Colonic mucosa (tissue), 4 donors: ENCODE measurements at places on chromosomes 7 and 10. TPM values are rescaled to one million over a fixed set of nuclear protein-coding genes. Genes with fewer than 3 reads are reported as not detected.

The KAT6B gene
- 18.7 TPM for total RNA-seq

The HABP2 gene
- 0.79 TPM for total RNA-seq

- no peaks in the 10 kb centered on the region for H3K27me3 ChIP-seq
- no peak overlapping the region for H3K27ac ChIP-seq
- H3K36me3 ChIP-seq: no peaks in the 10 kb centered on the region
- peak; percentile 9 for DNase-seq
- no peak overlapping the region for H3K4me3 ChIP-seq
Observed at GRCh38 chr10:1375346-1376170, 319.4 kb downstream of the WDR37 start.

DNA sequence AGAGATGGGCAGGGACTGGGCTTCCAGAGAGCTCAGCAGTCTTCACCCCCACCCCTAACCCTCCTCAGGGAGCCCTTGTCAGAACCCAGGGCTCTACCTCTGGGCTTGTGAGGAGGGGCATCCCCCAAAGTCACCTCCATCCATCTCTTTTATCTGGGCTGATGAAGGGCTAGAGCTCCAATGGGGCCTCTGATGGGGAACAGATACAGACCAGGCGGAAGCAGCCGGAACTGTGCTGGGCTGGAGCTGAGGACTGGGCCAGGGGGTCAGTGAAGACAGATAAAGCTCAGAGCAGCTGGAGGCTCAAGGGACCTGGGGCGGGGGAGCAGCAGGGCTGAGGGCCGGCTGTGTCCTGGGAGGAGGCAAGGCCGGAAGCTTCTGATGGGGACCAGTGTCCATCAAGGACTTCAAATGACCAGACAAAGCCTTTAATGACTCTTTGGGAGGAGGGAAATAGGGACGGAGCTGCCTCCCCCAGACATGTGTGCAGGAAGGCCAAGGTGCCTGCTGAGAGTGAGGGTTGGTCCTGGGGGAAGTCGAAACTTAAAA, 10.2 kb downstream of the KAZALD1 start:
- no peak overlapping the region for H3K4me3 ChIP-seq
- peaks cover 19% of the 10 kb centered on the region for H3K27me3 ChIP-seq
- H3K4me1 ChIP-seq: no peaks in the 10 kb centered on the region

The SCIN gene
- 57.4 TPM for total RNA-seq

DNA sequence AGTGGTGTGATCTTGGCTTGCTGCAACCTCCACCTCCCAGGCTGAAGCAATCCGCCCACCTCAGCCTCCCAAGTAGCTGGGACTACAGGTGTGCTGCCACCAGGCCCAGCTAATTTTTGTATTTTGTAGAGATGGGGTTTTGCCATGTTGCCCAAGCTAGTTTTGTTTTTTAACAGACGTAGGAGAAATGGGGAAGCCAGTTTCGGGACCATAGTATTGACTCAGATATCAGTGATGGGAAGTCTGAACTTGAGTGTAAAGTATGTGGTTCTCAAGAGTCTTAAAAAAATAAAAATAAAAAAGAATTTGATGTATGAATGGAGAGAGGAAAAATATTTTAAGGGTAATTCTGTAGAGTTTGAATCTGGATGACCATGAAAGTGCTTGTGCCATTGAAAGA, 34.2 kb downstream of the SP4 start:
- no peaks in the 10 kb centered on the region for H3K36me3 ChIP-seq
- H3K4me3 ChIP-seq: no peak overlapping the region
- no peak for DNase-seq
- H3K27me3 ChIP-seq: no peaks in the 10 kb centered on the region
- no peaks in the 10 kb centered on the region for H3K4me1 ChIP-seq

DNA sequence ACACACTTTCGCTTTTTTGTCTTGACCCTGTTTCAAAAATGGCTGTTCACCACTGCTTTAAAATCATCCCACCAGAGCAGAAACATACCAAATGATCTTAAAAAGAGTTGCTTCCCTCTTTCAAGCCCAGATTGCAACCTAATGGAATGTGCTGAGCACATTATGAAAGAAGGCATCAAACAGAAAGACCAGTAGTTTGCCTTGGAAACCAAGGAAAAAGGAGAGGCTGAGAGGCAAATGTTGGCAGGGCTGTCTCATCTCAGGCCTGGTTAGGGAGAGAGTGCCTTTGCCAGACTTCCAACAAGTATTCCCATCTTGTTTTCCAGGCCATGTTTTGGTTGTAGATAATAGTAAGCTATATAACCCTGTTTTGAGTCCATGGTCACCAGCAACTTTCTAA, 64.3 kb downstream of the ABCB4 start:
- no peaks in the 10 kb centered on the region for H3K27me3 ChIP-seq
- H3K36me3 ChIP-seq: no peaks in the 10 kb centered on the region
- no peak overlapping the region for H3K4me3 ChIP-seq
- no peaks in the 10 kb centered on the region for H3K4me1 ChIP-seq

GRCh38 chr10:43132867-43133787, 5.1 kb upstream of the CSGALNACT2 start:
- H3K27ac ChIP-seq: no peak overlapping the region
- no peak overlapping the region for H3K4me3 ChIP-seq
- H3K27me3 ChIP-seq: no peaks in the 10 kb centered on the region
- no peaks in the 10 kb centered on the region for H3K36me3 ChIP-seq
